CD8-positive, alpha-beta memory T cell (primary cell): ENCODE measurements at places on chromosomes 4 and X. TPM values are rescaled to one million over a fixed set of nuclear protein-coding genes. Genes with fewer than 3 reads are reported as not detected.

CTAG2 gene
- 47.3 TPM for total RNA-seq

- DNase-seq, result no peak
Measured at GRCh38 chrX:45485719-45486118, 285.0 kb upstream of the DIPK2B start.

DNA sequence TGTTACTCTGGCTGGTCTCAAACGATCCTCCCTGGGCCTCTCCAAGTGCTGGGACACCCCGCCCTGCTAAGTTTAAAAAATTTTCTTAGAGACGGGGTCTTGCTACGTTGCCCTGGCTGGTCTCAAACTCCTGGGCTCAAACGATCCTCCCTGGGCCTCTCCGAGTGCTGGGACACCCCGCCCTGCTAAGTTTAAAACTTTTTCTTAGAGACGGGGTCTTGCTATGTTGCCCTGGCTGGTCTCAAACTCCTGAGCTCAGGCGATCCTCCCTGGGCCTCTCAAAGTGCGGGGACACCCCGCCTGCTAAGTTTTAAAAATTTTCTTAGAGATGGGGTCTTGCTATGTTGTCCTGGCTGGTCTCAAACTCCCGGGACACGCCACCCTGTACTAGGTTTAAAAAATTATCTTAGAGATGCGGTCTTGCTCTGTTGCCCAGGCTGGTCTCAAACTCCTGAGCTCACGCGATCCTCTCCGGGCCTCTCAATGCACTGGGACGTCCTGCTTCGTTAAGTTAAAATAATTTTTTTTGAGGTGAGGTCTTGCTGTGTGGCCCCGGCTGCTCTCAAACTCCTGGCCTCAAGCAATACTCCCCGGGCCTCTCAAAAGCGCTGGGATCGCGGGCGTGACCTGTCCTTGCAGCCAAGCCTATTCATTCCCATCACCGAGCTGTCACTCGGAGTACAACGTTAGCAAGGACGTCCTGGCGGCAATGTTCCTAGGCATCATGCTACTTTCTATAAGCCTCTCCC, 1.1 kb downstream of the SLC25A6 start:
- DNase-seq, result no peak

DNA sequence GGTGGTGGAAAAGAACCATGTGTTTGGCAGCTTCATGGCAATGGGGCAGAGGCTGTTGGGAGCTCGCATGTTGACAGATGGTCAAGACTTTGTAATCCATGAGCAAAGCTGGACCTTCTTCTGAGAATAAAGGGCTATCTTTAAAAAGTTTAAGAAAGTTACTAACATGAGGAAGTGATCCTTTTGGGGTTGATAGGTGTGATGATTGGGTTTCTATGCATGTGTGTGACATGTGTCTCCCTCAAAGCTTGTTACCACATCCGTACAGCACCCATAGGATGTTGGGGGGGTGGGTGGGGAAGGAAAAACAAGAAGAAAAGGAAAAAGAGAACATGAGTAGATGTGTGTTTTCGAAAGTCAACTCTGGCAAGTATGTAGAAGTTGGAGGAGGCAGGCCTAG, 123.0 kb upstream of the TLR3 start:
- no peak for DNase-seq

DNA sequence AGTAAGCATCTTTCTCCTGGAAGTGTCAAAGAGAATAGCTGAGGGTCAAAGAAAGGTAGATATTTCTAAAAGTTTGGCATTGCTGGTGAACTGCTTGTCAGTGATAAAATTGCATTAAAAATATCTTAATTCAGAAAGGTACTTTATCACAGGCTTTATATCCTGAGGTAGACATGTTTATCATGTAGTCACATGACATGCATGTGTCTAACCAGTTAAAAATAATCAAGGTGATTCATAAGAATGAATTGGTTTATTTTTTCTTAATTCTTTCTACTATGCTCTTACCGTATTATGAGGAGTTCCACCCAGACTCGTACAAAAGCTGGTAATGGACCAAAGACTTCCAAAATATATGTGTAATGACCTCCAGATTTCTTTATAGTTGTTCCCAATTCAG, 6.1 kb downstream of the SLC7A11 start:
- DNase-seq, result no peak

FGF2 gene
- 1.7 TPM for total RNA-seq

PHEX gene
- total RNA-seq, result 20.8 TPM

SMARCA1 gene
- not detected for total RNA-seq

GAGE1 gene
- not detected for total RNA-seq

SLIT2 gene
- total RNA-seq, result not detected

GRCh38 chrX:56813318-56813837, 84.3 kb downstream of the NBDY start:
- peak; percentile 41 for DNase-seq

- no peak for DNase-seq
Measured at GRCh38 chr4:53103481-53103880, 241.4 kb downstream of the RASL11B start.

IDS gene
- total RNA-seq, result 84.6 TPM

- DNase-seq, result no peak
Measured at GRCh38 chr4:140296335-140297220, 76.9 kb upstream of the SCOC start.

PPP1R2C gene
- total RNA-seq, result not detected

PGAM4 gene
- 0.85 TPM for total RNA-seq

DNA sequence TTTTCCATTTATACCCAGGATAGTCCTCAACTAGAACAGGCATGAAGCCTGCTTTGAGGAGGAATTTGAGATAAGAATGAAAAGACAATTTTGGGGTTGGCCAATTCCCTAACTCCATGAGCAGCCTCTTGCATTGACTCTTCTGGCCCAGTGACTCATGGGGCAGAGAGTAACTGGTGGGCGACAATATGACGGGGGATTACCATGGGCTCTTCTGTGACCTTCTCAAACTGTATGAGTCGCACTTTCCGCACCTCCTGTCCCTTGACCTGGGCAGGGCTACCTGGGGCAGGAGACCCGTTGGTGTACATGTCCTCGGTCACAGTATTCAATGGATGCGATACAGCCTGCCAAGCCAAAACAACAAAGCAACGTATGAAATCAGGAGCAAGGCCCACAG, 13.3 kb downstream of the MPP1 start:
- no peak for DNase-seq

DNA sequence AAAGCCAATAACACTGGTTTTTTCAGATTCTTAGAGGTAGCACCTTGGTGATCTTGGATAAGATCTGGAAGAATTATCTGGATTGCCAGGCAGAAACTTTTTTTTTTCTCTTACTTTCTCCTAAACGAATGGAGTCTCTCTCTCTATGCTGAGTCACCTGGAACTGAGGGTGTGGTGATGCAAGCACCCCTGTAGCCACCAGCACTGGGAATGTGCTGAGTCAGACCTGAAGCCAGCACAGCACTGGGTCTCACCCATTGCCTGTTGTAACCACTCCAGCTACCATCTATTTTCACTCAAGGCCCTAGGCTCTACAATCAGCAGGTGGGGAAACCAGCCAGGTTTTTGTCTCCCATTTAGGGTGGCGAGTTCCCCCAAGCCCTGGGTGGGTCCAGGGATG, 923.8 kb downstream of the RAPGEF2 start:
- DNase-seq, result no peak

- DNase-seq, result no peak
Measured at GRCh38 chr4:55568905-55569504, 22.3 kb upstream of the CLOCK start.

DNA sequence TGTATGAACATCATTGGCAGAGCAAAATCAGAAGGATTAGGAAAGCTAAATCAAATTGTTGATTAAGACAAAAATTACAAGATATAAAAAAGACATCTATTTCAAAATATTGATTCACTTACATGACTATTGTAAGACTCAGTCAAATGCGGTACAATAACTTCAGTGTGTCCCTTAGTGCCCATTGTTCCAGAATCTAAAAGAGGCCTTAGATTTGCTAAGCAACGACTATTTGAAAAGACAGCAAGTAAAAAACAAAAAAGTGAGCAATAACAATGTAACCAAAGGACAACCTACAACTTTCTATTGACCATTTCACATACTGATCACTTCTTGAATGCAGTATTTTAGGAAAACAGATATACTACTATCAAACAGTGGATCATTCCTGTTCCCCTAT, 65.6 kb downstream of the UBA6 start:
- no peak for DNase-seq

PIM2 gene
- total RNA-seq, result 273 TPM

DNA sequence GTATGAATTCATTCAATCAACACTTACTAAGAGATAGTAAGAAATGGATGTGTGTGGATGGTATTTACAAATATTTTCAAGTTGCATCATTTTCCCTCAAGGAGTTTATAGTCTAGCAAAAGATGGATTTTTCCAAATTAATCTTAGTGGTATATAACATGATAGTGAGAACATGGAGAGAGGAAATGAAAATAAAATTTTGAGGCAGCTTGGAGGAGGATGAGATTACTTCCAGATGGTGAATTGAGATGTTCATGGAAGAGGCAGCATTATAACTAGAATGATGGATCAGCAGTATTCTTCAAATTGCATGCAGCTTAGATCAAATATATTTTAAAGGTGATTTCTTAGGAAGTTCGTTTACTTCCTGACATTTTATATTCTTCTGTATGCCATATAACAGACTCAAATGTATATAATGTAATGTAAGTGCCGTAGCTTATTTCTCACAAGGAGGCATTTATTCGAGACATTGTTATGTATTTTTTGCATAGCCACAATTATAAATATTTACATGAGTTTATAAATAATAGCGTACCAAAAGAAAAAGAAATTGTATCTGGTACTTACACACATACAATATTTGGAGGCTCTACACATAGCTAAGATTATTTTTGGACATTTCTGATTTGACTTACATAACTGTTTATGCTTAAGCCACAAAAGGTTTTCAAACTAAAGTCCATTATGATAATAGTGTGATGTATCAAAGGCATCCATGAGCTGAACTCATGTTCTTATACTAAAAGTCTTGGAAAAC, 439.4 kb downstream of the SPRY1 start:
- no peak for DNase-seq

DNA sequence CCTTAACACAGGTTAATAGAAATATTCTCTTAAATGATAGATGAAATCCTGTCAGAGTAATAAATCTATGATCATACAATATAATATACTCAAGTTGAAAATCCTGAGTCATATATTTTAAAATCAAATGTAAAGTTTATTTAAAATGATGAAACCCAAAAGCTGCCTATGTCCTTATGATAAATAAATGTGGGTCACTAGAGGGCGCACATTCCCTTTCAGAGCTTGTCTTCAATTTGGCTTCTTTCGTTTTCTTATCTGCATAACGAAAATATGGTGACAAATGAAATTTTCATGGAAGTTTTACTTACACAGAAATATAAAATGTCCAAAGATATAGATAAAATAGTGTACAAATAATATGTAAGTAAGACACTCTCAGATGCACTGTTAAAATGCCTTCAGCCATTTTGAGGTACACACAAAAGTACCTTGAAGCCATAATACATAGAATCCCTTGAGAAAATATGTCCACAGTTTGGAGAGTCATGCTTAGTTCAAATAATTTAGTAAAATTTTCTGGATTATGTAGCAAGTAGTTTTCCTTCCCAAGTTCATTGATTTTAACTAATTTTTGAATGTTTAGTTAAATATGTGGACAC, 680.4 kb downstream of the DMD start:
- DNase-seq, result no peak

DNA sequence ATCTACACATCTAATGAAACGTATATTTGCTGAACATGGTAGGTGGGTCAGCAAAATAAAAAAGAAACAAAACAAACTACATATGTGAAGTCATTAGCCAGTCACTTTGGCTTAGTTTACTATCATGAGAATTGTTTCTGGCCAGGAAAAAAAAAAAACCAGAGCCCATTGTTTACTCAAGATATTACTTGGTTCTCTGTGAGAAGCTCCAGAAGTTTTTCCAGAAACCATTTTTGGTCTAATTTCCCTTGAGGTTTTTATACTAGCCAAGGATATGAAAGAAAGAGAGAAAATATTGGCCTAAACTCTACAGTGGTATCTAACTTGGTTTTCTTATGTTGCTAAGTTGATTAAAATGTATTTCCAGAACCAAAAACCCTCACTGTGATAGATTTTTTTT, 259.1 kb downstream of the PDHA2 start:
- DNase-seq, result no peak

GC gene
- not detected for total RNA-seq

SPACA5 gene
- not detected for total RNA-seq

DNA sequence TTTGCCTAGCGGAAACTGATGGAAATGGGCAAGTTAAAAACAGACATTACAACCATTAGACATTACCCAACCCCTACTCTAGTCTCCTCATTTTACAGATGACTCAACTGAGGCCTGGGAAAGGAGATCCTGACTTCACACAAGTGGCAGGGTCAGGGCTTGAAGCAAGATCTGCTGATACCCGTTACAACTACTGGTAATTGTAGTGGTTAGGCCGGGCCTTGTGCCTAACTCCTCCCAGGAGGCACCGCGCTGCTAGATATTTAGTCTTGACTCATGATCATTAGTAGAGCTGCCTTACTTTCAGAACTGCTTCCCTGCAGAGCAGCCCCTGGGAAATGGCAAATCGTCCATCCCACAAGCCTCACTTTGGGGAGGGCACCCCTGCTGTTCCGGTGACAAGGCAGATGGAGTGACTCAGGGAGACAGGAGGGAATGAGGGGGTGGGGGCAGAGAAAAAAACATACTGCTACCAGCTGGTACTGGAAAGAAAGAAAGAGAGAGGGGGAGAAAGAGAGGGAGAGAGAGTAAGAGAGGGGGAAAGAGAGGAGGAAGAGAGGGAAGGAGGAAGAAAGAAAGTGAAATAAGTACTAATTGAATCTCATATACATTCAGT, 12.2 kb downstream of the ARHGEF6 start:
- no peak for DNase-seq

- DNase-seq, result no peak
Measured at GRCh38 chrX:139106069-139106468, 394.6 kb upstream of the FGF13 start.

SORBS2 gene
- not detected for total RNA-seq

GRCh38 chrX:37350034-37350365, 836 bp downstream of the PRRG1 start:
- no peak for DNase-seq

- no peak for DNase-seq
Measured at GRCh38 chr4:48801016-48801715, 21.1 kb upstream of the FRYL start.

TTC29 gene
- not detected for total RNA-seq

SSX1 gene
- total RNA-seq, result not detected

DNA sequence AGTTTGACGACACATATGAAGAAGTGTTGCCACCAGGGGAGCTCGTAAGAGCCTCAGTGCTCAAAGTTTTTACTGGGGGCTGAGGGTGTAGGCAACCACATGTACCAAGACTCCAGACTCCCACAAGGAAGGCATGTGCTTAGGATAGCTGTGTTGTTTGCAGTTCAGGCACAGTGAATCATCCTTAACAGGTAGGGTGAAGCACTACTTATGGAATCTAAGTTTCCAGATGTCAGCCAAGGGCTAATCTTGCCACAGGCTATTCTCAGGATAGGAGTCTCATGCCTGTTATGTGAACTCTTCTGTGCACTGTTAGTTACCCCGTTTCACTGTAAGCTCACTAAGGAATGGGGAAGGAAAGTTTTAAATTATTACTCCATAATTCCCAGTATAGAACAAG, 202.6 kb downstream of the TMA16 start:
- DNase-seq, result no peak

DCAF8L2 gene
- total RNA-seq, result not detected
